Stimulated activated CD8-positive, alpha-beta memory T cell treated with anti-CD3 and anti-CD28 coated beads, Interleukin-15, amount 100 ng/mL, for 24 hours (primary cell): ENCODE measurements at places on chromosomes 4 and X.

DNA sequence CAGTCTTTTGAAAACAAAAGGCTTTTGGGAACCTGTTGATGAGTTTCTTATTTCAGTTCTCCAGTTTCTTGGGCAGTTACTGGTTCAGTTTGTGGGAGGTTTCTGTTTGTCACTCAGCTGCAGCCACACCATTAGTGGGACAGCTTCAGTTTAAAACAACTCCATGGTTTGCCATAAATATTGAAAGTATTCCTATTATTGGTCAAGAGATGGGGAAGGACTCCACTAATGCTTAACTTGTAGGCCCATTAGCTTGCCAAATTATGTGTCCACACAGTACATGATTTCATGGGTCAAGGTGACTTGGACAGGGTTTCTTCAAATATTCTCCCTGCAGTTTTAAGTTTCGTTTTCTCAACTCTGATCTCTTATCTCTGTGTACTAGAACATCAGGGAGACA lies 15.5 kb upstream of the ASIC5 start:
- DNase-seq, result no peak

DNA sequence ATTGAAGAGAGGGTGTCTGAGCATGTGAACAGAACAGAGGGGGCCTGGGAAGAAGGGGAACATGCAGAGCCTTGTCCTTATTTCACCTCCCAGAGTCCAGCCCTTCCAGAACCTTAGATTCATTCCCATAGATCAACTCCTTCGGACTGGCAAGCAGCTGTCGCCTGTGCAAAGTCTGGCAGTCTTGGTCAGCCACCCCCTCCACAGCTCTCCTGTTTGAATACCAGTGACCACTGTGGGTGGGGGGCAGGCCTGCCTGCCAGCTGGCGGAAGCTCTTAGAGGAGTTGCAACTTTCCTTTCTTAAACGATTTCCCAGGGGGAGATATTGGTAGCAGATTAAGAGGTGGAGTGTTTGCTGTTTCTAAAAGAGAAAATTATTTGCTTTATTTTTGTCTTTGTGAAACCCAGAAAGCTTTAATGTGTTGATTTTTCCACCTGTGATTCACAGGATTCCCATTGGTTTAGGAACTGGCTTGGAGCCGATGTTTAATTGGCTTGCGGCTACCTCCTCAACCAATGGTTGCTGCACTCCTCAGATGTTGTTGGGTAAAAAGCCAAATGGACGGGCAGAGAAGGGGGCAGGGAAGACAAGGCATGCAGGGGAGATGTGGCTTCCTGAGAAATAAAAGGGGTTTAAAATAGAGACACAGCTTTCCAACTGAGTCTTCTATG lies 62.2 kb upstream of the PRPS1 start:
- no peak for DNase-seq

DNA sequence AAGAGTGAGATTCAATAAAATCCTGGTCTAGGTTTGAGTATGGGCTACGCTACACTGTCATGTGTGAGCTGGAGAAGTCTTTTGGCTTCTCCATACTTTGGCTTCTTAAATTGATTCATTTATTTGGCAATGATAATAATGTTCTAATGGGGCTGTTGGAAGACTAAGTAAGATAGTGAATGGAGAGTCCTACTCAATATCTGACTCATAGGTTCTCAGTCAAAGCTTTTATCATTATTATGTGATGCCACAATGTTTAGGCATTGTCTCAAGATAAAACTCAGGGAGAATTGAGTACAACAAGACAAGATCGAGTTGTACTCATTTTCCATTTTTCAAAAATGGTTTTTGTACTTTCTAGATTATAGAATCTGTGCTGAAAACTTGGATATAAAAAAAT lies 92.5 kb upstream of the VEGFC start:
- no peak for DNase-seq

GRCh38 chr4:28062562-28062961 lies 1201.9 kb downstream of the STIM2 start:
- no peak for DNase-seq

DNA sequence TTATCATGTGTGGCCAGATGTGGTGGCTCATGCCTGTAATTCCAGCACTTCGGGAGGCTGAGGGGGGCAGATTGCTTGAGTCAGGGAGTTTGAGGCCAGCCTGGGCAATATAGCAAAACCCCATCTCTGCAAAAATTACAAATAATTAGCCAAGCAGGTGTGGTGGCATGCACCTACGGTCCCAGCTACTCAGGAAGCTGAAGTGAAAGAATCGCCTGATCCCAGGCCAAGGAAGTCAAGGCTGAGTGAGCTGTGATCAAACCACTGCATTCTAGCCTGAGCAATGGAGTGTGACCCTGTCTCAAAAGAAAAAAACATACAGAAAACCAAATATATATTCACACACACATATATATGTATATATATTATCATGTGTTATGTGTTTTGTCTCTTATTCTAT lies 15.0 kb downstream of the APELA start:
- DNase-seq, result no peak
